EH (cell line): ENCODE measurements at places on chromosomes 12 and 14.

DNA sequence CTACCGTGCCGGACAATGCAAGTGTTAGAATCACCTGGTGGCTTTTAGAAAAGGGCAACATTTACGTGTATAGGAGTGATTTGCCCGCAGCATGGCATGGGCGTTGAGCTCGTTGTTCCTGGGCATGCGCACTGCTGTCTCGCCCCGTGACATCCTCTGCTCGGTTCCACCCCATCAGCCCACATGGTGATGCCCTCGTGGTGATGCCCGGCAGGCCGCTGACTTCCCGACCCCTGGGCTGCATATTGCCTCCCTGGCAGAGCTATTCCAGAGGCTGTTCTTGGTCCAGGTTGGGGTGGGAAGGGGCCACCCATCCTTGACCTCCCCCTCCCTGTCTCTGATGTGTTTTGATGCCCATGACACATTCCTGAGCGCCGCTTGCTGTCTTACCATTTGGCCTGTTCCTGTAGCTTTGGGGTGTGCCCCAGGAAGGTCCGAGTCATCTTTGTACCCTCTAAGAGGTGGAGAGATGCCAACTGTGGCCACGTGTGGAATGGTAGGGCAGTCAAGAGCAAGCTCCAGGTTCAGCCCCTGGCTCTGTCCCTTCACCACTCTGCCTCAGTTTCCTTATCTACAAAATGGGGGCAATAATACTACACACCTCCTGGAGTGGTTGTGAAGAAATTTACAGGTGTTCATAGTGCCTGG, 4.8 kb downstream of the HIP1R start:
- no peak for DNase-seq

DNA sequence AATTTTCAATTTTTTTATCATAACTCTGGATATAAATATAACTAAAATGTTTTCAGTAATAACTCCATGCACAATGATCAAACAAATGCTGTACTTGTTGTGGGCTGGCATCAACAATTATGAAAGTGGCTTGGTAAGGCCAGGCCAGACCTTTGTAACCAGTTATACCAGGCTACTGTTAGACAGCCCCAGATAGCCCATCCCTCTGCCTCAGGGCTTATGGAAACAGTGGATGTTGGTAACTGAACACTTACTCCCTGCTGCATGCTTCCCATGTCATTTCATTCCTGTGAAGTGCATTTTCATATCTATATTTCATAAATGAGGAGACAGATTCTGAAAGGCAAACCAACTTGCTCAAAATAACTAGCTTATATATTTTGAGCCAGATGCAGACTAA, 195.0 kb downstream of the SYT1 start:
- no peak for DNase-seq

- no peak for DNase-seq
These were observed 19.6 kb downstream of the CMKLR1 start for GRCh38 chr12:108319277-108320234.

DNA sequence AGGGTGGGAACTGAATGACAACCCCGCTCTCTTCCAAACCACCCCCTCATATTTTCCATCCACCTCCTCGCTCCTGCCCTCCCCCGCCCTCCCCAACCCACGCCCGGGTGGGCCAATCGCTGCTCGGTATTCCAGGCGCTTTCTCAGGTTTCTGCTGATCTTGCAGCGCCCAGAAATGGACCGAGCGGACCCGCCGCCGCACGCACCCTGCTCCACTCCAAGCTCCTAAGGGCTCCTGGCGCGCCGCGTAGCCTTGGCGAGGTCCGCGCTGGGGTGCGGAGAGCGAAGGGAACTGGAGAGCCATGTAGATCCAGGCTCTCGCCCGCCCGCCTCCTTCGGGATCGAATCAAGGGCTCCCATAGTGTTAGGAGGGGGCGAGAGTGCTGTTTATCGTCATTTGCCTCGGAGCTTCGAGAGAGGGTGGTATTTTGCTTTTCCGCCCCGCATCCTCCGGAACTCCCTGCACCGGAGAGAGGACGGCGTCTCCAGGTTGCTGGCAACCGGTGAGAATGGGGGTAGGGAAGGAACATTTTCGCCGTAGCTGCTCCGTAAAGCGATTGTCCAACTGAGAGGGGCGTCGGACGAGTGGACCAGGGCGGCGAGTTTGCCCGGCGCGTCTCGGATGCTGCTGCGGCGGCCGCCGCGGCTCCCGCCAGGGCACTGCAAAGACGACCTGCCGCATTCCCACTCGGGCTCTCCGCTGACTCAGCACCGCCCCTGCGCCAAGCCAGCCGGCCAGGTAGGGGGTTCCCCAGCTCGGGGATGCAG, at the start of gene KCNA1:
TSS of gene KCNA1 (plus strand) at position 172 of the 768 bp plus-strand sequence. CDS start 1,474 bp downstream, outside the sequence.
- DNase-seq: peak; percentile 2

DNA sequence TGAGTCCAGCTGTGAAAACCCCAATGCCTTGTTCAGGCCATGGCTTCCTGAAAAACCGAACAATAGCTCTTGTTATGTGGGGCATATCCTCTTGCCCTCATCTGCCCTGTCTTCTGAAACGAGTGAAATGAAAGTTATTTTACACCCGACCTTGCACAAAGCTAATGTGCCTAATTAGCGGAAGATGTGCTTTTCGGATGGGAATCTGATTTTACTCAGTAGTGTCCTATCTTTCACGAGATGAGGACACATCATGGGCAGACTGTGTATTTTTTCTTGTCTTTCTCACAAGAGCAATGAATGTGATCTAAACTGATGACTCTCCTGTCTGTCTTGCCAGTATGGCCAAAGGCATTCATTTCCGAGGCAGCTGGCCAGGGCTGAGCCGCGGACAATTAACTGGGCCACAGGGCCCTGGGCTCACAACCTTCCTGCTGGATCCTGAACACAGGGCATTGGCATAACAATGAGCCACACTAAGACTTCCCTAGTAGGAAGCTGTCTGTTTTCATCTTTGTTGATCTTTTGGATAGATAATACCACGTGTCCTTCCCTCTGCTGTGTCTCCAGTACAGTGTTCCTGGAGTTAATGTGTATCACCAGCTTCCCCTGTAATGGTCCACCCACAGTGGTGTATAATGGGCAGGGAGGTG, 86.0 kb upstream of the HIF1A start:
- peak; percentile 91 for DNase-seq

GRCh38 chr14:101719708-101720107, 41.8 kb upstream of the PPP2R5C start:
- no peak for DNase-seq

DNA sequence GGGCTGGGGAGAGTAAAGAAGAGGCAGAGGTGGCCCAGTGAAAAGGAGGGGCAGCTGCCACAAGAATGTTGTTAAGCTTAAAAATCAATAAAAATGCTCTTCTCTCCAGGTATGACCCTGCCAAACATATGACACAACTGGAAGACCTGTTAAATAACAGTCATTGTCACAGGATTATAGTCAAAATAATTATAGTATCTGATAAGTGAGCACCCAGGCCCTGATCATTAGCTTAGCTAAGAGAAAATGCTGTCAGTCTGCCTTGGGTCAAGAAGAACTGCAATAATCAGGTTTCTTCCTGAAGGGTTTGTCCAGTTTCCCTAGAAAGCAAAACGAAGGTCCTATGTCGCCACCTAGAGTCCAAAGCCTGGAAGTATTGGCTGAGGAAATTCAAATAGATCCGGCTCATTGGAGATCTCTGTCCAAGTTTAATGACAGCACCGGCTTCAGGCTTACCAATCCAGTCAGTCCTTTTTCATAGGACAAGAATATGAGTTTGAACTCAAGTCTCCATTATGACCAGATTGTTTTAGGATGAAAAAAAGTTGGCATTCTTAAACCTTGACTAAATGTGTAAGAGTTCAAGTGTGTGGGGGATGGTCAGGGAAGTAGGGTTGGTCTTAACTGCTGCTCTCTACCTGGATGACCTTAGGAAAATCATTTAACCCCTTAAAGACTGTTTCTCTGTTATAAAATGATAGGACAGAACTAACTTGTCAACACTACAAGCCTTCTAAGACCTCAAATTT, 22.5 kb upstream of the NKX2-8 start:
- peak; percentile 67 for DNase-seq

GRCh38 chr12:51183816-51184215, 10.9 kb upstream of the TFCP2 start:
- peak; percentile 63 for DNase-seq

GRCh38 chr12:87430444-87430843, 598.8 kb downstream of the C12orf50 start:
- DNase-seq: no peak

- peak; percentile 79 for DNase-seq
These were observed 124.8 kb downstream of the SAMD4A start for GRCh38 chr14:54691525-54692283.

GRCh38 chr12:111367661-111368221, 1.2 kb downstream of the PHETA1 start:
- DNase-seq: peak; percentile 29

- DNase-seq: no peak
These were observed 3.3 kb downstream of the ERP27 start for GRCh38 chr12:14935031-14935430.

DNA sequence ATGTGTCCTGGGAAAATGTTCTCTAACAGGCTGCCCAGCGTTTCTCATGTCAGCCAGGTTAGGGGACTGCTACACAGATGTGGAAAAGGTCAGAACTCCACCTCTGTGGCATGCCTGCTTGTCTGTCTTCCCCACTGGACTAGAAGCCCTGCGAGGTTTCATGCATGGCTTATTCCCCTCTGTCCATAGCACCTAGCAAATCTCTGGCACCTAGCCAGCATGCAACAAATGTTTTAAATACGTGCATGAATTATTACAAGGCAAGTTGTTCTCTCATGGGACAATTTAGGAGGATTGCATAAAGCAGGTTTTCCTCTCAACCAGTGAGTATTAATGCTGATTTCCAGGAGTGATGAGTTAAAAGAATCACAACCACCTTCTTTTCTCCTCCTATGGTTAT, 21.4 kb upstream of the KCNK13 start:
- DNase-seq: no peak

DNA sequence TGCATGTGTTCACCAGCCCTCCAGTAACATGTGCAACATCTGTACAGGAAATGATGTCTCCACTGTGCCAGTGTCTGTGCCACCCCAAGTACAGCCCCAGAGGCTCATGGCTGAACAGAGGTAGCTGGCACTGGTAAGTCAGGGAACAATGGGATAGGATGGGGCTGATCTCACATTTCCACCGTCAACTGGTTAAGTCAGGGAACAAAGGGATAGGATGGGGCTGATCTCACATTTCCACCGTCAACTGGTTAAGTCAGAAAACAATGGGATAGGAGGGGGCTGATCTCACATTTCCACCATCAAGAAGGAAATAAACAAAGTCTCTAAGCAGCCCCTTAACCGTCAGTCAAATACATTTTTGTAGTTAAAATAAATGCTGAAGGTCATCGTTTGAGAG, 246.6 kb downstream of the TMEM132D start:
- no peak for DNase-seq

DNA sequence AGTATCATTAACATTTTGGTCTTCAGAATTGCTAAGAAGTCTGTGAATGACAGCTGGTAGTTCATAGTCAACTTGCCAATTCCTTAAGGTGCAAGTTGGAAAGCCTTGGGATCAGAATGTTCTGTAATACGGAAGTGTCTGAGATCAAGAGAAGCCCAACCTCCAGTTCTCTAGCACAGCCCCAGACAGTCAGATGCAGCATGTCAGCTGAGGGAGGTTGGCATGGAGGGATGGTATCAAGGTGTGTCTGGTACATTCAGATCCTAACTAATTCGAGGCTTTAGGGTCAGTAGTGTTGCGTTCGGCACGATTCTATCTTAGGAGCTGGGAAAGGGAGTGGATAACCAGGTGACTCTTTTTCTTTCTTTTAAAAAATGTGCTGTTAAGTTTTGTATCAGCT, 38.3 kb downstream of the FNTB start:
- DNase-seq: no peak

DNA sequence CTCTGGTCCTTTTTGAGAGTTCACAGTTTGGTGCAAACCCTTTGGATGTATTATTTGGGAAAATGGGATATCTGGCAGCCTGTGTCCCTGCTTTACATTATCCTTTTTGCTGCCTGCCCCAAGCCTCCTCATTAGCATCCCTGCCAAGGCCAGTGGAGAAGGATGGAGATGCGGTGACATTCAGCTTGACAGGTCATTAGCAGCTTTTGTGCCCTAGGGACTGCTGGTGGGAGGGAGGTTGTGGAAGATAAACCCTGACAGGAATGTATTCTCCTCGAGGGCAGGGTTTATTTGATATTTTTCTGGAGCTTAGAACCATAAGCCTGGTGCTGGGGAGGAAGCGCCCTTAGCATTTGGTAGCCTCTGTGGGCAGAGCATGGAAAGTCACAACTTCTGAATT, 49.3 kb downstream of the PTPN11 start:
- DNase-seq: no peak

- no peak for DNase-seq
These were observed 6.8 kb upstream of the PAX9 start for GRCh38 chr14:36654794-36655381.

DNA sequence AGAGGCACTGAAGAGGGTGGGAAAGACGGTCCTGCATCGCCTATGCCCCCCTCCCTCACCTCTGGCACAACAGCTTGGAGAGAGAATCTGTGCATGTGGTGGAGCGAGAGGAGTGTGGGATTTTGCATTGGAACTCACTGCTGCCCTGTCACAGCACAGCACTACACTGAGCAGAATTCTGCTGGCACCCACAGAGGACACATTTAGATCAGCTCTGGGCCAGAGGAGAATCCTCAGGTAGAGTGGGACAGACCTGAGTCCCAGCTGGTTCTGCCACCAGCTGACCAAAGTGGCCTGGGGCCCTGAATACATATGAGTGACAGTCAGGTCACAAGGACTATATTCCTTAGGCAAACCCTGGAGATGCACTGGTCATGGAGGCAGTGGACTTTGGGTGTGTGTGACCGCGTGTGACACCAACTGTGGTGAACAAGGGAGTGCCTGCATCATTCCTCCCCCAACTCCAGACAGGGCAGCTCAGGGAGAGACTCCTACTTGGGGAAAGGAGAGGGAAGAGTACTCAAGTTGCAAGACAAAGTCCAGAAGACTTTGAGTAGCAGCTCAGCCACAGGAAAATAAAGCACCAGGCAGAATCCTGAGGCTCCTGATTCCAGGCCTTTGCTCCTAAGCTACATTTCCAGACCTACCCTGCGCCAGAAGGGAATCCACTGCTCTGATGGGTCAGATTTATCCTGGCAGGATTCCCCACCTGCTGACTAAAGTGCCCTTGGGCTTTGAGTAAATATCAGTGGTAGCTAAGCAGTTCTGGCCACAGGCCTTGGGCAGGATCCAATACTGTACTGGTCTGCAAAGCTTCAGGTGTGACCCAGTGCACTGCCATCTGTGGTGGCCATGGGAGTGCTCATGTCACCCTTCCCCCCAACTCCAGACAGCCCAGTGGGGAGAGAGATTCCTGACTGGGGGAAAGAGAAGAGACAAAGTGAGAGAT, 10.6 kb upstream of the ACOT1 start:
- DNase-seq: peak; percentile 57

DNA sequence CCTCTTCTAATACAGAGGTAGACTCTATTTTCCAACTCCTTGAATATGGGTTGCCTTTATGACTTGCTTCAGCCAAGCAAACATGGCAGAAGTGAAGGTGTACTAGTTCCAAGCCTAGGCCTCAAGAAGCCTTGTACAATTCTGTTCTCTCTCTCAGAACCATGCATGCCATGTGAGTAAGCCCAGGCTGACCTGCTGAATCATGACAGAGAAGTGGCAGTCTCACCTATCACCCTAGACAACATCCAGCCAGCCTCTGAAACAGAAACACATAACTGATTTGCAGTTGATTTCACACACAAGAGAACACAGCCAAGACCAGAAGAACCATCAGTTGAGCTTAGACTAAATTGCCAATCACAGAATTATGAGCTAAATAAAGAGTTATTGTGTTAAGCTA, 157.2 kb downstream of the GARIN6 start:
- no peak for DNase-seq
